ENCODE measurements at places on chromosomes 3 and 15. TPM values are rescaled to one million over a fixed set of nuclear protein-coding genes. Genes with fewer than 3 reads are reported as not detected.

- no peak for DNase-seq
- no peak overlapping the region for H3K27ac ChIP-seq
- H3K4me1 ChIP-seq, result peaks cover 5% of the 10 kb centered on the region
- no peaks in the 10 kb centered on the region for H3K36me3 ChIP-seq
Measured at GRCh38 chr3:129564981-129565644, 22.1 kb downstream of the H1-8 start.

DNA sequence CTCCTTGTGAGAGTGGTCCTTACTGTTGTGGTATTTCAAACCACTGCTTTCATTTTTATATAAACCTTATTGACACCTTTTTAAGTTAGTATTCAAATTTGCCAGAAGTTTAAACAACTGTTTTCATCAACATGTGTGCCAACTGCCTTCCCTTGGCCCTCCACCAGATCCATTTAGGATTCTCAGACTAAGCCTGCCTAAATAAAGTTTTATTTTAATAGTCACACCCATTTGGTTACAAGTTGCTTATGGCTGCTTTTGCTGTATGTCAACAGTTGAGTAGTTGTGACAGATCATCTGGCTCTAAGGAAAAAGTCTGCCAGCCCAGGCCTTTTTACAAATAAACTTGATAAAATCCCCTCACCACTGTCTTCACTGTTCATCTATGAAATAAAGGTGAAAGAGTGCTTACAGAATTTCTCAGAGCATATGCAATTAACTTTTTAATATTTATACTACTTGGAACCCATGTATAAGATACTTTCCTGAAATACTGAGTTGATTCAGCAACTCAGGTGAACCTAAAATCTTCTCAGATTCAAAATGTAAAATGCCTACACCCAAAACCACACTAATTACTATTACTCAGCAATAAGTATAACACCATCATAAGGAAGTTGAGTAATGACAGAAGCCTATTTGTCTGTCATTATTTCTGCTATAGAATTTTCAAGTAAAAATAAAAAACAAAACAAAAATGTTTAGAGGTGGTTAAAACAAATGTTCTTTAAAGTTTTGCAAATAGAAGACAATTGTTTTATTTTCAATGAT lies 35.1 kb downstream of the PEAK1 start:
- no peaks in the 10 kb centered on the region for H3K36me3 ChIP-seq
- H3K27ac ChIP-seq, result no peak overlapping the region
- peaks cover 7% of the 10 kb centered on the region for H3K4me1 ChIP-seq

SLC15A2 gene
- polyA plus RNA-seq, result 0.49 TPM

GRCh38 chr3:180926526-180926925 lies 14.1 kb downstream of the FXR1 start:
- no peak for DNase-seq
- H3K27ac ChIP-seq, result no peak overlapping the region
- H3K4me3 ChIP-seq, result no peak overlapping the region
- H3K4me1 ChIP-seq, result peaks cover 44% of the 10 kb centered on the region
- no peaks in the 10 kb centered on the region for H3K27me3 ChIP-seq

All from GM23338 (cell line).